ENCODE measurements at places on chromosomes 2 and 18. TPM values are rescaled to one million over a fixed set of nuclear protein-coding genes. Genes with fewer than 3 reads are reported as not detected.

Gene CD226
- 0.38 TPM for total RNA-seq

Gene PLGLB1
- 0.96 TPM for total RNA-seq

GRCh38 chr2:189076572-189076971, 102.4 kb downstream of the COL3A1 start:
- DNase-seq: peak; percentile 57

GRCh38 chr2:67055387-67056304, 341.5 kb upstream of the ETAA1 start:
- peak; percentile 4 for DNase-seq

- no peak for DNase-seq
Measured at GRCh38 chr18:9974279-9974915, 60.6 kb downstream of the VAPA start.

DNA sequence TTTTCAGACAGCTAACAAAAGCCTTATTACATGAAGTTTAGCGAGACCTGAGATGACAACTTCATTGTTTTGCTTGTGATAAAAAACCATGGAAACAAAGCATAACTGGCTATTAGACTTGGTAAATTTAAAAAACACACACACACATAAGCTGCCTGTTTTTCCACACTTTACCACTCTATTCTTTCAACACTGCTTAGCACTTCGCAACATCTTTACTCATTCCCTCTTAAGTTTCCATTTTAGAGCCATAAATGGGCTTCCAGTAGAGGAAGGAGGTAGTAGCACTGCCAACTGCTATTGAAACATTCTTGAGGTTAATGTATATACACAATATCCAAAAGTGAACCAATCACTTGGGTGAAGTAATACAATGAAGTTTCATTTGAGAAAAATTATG, 54.1 kb downstream of the BAZ2B start:
- no peak for DNase-seq

DNA sequence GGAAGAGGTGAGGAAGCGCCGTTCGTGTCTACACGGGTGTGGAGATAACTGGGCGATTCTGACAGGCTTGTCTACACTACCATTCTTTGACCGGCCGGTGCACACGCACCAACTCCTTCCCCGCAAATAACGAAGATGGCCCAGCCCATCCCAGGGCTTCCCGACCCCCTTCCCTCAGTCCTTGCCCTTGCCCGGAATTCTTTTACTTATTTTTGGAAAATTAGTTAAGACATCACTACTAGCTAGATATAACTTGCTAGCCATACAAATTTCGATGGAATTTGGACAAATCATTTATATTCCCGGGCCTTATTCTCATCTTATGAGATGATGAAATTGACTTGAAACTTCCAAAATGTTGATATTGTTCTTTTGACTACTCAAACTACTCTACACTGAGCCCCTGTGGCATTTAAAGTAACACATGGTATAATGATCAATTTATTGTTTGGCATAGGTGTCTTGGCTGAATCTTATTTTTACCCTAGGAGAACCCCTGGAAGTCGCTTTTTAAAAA, 1.3 kb downstream of the ERICH2 start:
- no peak for DNase-seq

DNA sequence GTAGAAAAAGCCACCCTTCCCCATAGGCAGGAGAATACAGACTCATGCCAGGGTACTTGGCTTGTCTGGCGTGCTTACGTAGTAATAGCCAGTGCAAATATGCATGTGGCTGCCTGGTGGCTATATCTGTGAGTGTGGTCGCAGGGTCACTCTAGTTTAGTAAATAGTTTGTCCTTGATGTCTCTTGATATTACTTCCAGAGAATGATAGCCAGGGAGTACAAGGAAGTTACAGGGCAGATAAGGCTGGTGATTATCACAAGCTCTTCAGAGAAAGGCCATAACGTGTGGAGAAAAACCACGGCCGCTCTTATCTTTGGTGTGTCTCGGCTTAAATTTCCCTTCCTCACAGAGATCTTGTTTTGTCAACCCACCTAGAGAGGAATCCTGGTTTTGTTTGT, 54.3 kb upstream of the SLC39A10 start:
- no peak for DNase-seq

DNA sequence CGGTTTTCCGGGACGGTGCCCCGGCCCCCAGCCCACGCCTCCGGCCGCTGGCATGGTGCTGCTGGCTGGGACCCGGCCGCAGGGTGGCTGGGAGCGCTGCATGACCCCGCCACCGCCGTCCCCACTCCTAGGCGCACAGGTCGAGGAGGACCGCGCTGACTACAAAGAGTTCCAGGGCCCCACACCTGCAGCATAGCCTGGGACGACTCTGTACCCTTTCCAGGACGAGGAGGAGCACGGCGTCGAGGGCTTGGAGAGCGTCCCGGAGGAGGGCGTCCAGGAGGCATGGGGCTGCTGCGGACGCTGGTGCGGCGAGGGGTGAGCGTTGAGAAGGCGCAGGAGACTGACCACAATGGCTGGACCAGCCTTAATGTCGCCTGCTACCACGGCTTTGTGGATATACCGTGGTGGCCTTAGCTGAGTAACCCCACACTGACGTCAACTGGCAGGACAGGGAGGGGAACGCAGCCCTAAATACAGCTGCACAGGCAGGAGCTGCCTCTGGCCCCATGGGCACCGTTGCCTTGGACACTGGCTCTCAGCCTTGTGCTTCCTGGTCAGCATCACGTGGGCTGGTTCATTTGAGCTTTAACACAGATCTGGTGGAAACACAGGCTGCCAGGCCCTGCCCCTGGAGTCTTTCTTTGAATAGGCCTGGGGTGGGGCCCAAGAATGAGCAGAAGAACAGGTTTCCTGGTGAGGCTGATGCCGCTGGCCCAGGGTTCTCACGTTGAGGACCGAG, 40.9 kb upstream of the TRIM43B start:
- peak; percentile 80 for DNase-seq

Gene DES
- 863 TPM for total RNA-seq

DNA sequence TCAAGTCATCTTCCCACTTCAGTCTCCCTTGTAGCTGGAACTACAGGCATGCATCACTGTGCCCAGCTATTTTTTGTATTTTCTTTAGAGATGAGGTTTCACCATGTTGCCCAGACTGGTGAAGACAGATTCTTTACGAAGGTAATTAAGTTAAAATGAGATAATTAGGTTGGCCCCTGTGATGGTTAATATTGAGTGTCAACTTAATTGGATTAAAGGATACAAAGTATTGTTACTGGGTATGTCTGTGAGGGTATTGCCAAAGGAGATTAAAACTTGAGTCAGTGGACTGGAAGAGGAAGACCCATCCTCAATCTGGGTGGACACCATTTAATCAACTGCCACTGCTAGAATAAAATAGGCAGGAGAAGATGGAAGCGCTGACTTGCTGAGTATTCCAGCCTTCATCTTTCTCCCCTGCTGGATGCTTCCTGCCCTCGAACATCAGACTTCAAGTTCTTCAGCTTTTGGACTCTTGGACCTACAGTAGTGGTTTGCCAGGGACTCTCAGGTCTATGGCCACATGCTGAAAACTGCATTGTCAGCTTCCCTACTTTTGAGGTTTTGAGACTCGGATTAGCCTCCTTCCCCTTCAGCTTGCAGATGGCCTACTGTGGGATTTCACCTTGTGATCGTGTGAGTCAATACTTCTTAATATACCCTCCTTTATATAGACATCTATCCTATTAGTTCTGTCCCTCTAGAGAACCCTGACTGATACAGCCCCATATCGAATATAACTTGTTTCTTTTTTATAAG, 269.1 kb downstream of the TMX3 start:
- no peak for DNase-seq

Data from LHCN-M2 (cell line).